ENCODE measurements at places on chromosomes 13 and 19.

- no peak for DNase-seq
These were observed 91.1 kb downstream of the ZC3H13 start for GRCh38 chr13:45961468-45961867.

DNA sequence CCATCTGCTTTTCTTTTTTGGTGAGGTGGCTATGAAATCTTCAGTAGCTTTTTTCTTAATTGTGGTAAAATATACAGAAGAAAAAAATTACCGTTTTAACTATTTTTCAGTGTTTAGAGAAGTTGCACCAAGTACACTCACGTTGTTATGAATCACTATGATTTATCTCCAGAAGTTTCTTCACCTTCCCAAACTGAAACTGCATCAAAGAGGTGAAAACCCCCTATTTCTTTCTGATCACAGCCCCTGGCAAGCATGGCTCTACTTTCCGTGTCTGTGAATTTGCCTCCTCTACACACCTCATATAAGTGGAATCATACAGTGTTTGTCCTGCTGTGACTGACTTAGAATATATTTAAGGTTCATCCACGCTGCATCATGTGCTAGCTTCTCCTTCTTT lies 15.6 kb upstream of the SIGLEC10 start:
- no peak for DNase-seq

- no peak for DNase-seq
These were observed 8.8 kb upstream of the KPTN start for GRCh38 chr19:47492571-47493377.

DNA sequence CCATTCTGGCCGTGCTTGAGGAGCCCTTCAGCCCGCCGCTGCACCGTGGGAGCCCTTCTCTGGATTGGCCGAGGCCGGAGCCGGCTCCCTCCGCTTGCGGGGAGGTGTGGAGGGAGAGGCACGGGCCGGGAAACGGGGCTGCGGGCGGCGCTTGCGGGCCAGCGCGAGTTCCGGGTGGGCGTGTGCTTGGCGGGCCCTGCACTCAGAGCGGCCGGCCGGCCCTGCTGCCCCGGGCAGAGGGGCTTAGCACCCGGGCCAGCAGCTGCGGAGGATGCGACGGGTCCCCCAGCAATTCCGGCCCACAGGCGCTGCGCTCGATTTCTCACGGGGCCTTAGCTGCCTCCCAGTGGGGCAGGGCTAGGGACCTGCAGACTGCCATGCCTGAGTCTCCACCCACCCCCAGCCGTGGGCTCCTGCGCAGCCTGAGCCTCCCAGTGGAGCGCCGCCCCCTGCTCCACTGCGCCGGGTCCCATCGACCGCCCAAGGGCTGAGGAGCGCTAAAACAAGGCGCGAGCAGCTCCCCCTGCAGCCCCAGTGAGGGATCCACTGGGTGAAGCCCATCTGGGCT lies 76.5 kb downstream of the PCDH20 start:
- no peak for DNase-seq

- no peak for DNase-seq
These were observed 291.9 kb upstream of the HTR2A start for GRCh38 chr13:47188802-47189201.

DNA sequence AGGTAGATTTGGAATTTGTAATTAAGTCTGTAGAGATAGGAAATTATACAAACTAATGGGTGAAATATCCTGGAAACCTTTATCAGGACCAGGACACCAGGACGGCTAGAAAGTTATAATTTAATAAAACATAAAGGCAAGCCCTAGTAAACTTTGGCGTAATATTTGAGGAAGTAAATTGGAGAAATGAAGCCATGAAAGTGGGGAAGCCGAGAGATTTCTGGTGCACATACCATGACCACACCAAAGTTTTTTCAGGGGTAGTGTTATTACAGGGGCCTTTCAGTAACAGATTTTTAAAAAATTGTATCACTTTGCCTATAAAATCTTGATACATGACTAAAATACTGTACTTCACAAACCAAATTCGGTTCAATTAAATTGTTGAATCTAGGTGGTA lies 54.7 kb upstream of the URAD start:
- DNase-seq, result peak; percentile 23

All from memory B cell (primary cell).